ENCODE measurements at places on chromosomes 5 and 9. TPM values are rescaled to one million over a fixed set of nuclear protein-coding genes. Genes with fewer than 3 reads are reported as not detected.

The TRPM3 gene
- total RNA-seq = not detected

The TESK1 gene
- total RNA-seq = 29.8 TPM

The LRRC26 gene
- 1.5 TPM for total RNA-seq

The SH3RF2 gene
- total RNA-seq = 3.0 TPM

The ECM2 gene
- total RNA-seq = 0.11 TPM
